ENCODE measurements at places on chromosomes 6 and 20.

DNA sequence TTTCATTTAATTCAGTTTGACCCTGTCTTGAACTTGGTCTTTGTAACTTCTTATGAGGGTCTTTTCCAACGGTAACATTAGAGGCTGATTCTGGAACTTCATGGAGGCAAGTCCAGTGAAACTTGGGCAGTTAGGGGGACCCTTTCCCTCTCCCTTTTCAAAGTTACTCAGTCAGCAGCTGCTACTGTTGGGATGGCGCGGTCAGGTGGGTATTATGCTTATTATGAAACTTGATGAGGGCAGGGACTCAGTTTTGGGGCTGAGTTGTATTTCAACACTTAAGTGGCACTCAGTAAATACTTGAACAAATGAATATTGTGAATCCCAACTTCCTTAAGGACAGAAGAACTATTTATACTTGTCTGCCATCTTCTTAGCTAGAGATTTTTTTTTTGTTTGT is 20.8 kb downstream of the TOP1 start:
- DNase-seq, result no peak

DNA sequence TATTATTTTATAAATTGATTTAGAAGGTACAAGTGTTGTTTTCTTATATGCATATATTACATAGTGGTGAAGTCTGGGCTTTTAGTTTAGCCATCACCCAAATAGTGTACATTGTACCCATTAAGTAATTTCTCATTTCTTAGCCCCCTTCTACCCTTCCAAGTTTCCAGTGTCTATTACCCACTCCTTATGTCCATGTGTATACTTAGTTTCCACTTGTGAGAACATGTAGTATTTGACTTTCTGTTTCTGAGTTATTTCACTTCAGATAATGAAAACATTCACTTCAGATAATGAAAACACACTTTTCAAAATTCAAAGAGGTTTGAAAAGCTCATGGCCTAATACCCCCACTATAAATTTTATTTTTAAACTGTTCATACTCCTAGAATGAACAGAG is 14.5 kb downstream of the DEFB125 start:
- no peak for DNase-seq

DNA sequence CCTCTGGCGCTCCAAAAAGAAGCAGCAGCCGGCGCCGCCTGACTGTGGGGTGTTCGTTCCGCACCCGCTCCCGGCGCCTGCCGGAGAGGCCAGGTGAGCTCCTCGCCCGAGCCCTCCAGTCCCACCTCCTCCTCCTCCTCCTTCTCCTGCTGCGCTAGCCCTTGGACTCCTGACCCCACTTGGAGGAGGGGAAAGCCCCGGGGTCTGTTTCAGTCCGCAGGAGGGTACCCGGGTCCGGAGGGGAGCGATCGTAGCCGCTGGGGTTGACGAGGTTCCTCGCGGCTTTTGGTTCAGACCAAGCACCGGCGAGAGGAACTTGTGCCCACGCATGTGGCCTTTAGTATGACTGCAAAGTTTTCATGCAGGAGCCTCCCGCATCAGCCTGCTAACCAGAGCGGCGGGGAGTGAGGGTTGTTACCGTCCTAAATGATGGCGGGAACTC is 493 bp downstream of the CRYBG1 start:
- DNase-seq, result peak; percentile 53

DNA sequence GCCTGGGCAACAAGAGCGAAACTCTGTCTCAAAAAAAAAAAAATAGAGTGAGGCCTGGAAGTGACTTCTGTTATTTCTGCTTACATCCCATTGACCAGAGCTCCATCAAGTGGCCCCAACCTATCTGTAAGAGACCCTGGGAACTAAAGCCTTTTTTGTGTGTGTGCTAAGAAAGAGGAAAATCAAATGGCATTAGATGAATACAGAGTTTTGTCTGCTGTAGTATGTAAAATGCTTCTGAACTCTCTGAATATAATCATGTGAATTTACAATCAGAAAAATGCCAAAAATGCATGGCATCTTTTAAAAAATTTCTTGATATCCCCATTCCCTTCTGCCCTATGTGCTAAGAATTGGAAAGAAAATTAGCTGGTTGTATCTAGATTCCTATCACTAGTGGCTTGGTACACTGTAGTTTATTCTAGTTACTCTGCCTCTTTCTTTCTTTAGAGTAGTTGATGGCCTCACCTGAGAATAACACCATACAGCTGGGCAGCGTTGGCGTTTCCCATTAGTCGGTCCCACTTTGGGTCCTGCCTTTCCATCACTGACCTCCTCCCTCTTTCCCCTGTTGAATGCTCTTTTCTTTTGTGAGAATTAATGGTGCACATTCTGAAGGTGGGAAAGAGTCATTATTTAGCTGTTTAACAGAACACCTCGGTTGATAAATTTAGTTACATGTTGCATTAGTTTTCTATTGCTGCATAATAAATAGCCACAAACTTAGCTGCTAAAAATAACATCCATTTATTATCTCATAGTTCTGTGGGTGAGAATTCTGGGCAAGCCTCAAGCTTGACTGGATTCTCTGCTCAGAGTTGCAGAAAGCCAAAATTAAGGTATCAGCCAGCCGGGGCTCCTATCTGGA is 38.2 kb downstream of the SAMD5 start:
- no peak for DNase-seq

DNA sequence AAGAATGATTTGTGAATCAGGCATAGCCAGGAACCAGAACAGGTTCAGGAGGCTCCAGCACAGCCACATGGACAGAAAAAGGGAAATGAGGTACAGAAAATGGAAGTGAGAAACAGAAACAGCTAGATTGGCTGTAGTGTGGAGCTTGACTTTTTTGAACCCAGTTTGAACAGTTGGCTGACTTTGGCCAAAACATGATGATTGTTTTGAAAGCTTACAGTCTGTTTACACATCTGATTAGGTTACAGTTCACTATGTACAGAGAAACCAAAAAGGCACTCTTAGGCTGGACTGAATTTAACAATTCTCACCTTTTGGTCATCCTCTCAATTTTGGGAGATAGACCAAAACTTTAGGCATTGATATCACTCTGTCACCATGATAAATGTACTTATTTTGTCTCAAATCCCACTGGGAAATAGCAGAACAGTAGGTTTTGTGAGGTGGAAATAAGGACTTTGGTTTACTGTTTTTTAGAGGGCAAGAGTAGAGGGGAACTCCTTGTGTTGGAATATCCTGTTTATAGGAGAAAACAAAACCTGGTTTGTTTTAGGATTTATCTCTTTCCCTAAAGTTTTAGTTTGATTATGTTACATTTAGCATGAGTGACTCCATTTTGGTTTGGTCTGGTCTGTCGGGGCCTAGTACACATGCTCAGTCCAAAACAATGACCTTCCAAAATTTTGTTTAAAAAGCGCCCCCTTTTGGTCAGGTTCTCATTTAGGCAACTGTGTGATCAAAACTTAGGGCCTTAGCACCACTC is 123.1 kb downstream of the OLIG3 start:
- DNase-seq, result peak; percentile 10

- no peak for DNase-seq
Measured at GRCh38 chr6:68158256-68158655, 476.8 kb upstream of the ADGRB3 start.

DNA sequence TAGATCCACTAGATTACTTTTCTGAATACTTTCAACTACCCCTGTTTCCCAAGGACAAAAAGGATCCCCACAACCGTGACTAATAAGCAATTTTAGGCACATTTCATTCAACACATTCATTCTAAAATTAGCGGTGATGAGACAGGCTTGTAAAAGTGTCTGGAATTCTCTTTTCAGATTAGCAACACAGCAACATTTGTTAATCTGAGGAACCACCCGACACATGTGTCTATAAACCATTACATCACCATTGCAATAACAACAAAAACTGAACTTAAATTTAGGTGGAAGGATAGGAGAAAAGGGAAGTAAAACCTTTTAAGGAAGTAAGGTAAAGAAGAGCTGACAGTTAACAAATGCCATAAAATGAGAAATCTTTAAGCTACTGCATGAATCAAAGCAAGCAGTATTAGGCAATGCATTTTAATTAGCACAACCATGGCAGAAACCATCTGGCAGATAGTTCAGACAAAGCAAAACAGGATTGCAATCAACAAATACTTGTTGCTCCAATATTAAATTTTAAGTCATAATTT is 49.1 kb downstream of the MAP3K7 start:
- no peak for DNase-seq

DNA sequence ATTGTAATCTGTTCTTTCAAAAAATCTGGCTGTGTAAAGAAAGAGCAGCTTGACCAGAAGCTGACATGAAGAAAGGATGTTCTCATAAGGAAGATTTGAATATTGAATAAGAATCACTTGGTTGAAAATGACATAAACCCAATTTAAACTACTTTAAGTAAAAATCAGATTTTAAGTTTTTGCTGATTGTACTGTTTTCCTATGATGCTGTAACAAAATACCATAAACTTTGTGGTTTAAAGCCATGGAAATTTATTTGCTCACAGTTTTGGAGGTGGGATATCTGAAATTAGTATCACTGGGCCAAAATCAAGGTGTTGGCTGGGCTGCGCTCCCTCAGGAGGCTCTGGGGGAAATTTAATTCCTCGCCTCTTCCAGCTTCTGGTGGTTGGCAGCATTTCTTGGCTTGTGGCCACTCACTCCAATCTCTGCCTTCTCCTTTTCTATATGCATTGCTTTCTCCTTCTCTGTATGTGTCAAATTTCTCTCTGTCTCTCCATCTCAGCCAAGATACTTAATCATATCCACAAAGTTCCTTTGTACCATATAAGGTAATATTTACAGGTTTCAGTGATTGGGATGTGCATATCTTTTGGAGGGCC is 141.2 kb upstream of the ZFP64 start:
- DNase-seq, result no peak

DNA sequence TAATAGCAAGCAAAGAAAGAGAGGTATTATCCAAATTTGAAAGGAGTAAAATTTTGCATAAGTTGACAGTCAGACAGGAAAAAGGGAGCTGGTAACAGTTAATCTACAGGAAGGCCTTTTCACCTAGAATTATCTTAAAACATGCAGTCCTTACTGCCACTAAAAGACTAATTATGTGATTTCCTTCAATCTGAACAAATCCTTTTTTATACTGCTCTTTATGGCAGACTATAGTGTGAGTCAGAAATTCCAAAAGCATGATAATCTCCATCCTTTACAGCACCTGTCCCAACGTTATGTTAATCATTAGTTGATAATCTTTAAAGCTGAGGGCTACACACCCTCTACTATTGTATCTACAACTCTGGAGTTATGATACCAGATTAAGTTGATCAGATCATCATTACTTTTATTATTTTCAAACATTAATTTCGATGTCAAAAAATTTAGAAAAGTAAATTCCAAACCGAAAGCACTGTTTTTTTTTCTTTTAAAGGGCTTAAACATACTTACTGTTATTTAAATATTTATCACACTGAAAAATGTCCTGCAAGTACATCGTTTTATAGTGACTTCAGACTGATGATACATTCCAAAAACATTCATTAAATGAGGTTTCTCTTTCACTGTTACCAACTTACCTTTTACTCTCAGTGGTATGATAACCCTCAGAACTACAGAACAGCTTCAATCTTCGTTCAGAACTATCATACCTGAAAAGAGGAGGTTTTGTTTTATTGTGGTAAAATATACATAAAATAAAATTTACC is 33.2 kb upstream of the AKAP7 start:
- DNase-seq, result no peak

GRCh38 chr20:50575865-50576720 is 65.9 kb downstream of the PTPN1 start:
- DNase-seq, result peak; percentile 75

DNA sequence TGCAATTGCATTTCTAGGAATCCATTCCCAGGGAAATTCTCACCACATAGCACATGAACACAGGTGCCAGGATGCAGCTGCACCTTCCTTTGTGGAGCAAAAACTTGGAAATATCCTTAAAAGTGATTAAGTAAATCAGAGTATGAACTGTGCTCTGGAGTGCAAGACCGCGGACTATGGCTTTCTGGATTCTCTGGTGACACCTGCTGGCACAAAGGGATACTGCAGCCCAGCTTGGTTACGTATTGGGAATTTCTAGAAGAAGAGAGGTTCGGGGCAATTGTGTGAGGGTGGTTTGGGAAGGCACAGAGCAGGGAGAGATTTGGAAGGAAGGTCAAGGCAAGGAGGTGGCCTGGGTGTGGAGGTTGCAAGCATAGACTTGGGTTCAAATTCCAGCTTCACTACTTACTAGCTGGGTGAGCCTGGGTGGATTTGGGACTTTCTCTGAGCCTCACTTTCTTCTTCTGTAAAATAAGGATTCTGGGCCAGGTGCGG is 15.9 kb upstream of the PEDS1 start:
- DNase-seq, result peak; percentile 93

GRCh38 chr6:811831-812230 is 118.9 kb upstream of the EXOC2 start:
- no peak for DNase-seq

DNA sequence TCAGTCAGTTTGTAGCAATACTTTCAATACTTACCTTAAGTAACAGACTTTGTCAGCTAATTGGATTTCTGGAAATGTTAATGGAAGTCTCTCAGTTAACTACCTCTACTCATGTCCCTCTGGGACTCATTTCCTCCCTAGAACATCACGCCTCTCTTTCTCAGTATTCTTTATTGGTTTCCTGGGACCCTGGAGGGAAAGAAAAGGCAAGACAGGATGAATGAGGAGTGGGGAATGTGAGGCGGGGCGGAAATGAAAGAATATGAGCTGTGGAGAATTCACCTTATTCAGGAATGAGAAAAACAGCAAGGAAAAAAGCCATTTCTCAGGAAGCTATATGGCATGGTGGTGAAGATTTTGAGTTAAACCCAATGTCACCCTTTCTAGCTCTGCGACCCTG is 62.7 kb downstream of the ANKS1A start:
- no peak for DNase-seq

GRCh38 chr6:5673019-5673790 is 333.5 kb downstream of the NRN1 start:
- no peak for DNase-seq
